Keratinocyte (primary cell): ENCODE measurements at places on chromosomes 3 and 15. TPM values are rescaled to one million over a fixed set of nuclear protein-coding genes. Genes with fewer than 3 reads are reported as not detected.

DNA sequence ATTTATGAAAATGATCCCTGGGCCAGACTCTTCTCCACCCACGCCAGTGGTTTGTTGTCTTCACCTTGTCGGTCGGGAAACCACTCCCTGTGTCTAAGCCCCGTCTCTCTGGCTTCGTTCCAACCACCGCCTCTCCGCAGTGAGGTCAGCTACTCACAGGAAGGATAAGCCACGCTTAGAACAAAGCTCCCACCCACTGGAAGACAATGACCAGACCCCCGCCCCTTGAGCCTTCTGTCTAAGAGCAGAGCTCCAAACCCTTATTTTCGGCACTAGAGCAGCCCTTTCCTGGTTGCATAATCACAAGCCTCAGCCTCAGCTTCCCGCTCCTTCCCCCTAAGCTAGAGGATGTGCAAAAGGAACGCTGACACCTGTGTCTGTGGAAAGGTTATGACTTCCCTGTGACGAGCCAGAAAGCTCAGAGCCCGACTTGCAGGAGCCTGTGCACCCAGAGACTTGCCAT lies 114.9 kb upstream of the MEF2A start:
- H3K4me1 ChIP-seq: peaks cover 34% of the 10 kb centered on the region
- H3K36me3 ChIP-seq: no peaks in the 10 kb centered on the region
- DNase-seq: no peak
- H3K4me3 ChIP-seq: no peak overlapping the region
- H3K27ac ChIP-seq: peak overlapping the region; percentile 13

- peak; percentile 38 for DNase-seq
- no peaks in the 10 kb centered on the region for H3K36me3 ChIP-seq
- no peaks in the 10 kb centered on the region for H3K27me3 ChIP-seq
- peaks cover 4% of the 10 kb centered on the region for H3K4me1 ChIP-seq
Measured at GRCh38 chr3:25594007-25594502, 70.7 kb downstream of the TOP2B start.

DNA sequence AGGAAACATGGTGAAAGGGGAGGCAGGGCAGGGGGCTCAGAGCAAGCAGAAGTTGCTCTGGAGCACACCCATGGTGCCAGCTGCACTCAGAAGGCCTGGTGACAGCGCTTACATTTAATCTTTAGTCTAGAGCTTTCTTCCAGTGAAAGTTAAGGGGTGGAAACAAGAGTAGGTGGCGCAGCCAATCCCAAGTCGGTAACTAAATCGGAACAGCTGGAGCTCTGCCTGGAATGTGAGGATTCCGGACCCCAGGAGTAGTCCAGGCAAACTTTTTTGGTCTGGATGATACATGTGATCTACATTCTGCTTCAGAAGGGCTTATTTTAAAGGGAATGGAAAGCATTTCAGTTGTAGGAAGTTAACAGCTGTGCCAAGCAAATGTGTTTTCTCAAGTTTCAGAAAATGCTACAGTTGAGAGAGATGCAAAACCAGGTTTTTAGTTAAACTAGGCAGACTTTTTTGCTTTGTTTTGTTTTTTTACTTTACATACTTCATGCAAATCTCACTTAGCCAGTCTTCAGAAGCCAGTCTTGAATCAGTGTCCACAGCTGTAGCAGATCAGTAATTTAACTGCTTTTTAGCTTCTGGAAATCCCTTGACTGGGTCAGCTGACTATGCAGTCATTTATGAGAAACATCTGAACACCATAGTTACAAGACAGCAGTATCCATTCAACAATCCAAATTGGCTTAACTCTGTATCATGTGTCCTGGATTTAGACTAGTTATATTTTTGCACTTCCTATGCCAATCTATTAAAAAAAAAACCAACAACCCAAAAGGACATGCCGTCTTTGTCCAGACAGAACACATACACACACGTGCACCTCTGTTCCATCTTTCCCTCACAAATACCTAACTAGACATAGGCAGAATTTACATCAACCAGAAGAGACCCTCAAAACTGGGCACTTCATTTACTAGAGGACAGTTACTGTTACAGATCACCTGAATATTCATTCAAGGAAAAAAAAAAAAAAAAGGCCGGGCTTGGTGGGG lies 33.2 kb downstream of the ZNF106 start:
- no peak overlapping the region for H3K4me3 ChIP-seq
- peaks cover 10% of the 10 kb centered on the region for H3K4me1 ChIP-seq
- H3K27me3 ChIP-seq: no peaks in the 10 kb centered on the region
- H3K27ac ChIP-seq: peak overlapping the region; percentile 31
- no peaks in the 10 kb centered on the region for H3K36me3 ChIP-seq

DNA sequence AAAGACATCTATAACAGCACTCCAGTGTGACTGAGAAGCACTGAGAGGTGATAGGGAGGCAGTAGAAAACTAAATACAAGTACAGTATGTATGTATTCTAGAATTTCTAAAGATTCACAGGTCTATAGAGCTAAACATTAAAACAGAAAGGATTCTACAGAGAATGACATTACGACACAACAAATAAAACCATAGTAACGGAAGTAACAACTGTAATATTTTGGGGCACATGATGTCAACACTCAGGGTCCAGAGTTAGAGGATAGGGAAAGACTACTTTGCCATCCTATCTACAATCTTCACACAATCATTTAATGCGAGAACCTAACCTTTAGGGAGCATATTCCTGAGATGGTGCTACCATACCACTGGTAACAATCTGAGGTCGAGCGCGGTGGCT lies 13.6 kb downstream of the UBXN7 start:
- H3K27ac ChIP-seq: no peak overlapping the region
- no peaks in the 10 kb centered on the region for H3K36me3 ChIP-seq
- no peaks in the 10 kb centered on the region for H3K4me1 ChIP-seq
- H3K27me3 ChIP-seq: no peaks in the 10 kb centered on the region
- no peak overlapping the region for H3K4me3 ChIP-seq

DNA sequence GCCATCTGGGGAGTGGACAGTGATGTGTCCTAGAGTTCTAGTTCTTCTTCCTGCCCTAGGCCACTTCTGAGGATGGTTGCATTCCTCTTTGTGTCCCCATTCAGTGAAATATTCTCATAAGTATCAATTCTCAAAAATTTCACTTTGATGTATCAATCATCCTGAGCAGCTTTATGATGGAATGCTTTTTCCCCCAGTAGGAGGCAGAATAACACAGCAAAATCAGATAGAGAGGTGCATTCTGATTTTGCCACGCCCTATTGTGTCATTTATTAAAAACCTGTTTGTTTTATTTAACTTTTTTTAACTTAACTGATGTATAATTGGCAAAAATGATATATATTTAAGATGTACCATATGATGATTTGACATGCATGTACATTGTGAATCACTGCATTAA lies 656.0 kb upstream of the GRM7 start:
- H3K27me3 ChIP-seq: no peaks in the 10 kb centered on the region
- no peaks in the 10 kb centered on the region for H3K4me1 ChIP-seq
- no peak for DNase-seq
- no peak overlapping the region for H3K4me3 ChIP-seq
- no peak overlapping the region for H3K27ac ChIP-seq

- no peak for DNase-seq
- no peak overlapping the region for H3K4me3 ChIP-seq
- H3K36me3 ChIP-seq: no peaks in the 10 kb centered on the region
- no peak overlapping the region for H3K27ac ChIP-seq
Measured at GRCh38 chr15:25734680-25735355, 128.3 kb downstream of the ATP10A start.

DNA sequence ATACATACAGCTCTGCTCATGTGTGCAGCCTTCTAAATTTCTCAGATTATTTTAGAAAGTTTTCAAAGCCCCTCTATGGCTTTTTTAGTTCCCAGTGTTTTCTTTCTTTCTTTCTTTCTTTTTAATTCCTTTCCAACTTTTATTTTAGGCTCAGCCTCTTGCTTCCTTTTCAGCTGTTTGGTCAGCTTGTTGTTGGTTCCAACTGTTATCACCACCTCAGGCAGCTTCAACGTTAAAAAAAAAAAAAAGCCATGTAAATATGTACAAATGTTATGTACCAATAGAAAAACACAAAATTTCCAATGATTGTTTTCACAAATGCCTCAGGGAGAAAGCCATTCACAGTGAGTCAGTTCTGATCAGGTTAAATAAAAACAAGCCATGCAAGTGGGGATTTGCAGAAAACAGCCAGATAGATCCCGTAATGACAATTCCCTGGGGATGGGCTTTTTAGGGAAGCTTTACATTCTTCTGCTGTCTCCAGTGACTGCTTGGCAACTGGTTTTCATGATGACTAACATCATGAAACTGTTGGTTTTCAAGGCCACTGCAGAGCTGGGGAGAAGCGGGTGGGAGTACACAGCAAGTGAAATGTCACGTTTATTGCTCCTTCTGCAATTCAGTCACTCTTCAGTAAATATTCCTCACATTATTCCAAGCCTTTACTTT lies 908.4 kb downstream of the EPHA3 start:
- no peaks in the 10 kb centered on the region for H3K27me3 ChIP-seq
- no peaks in the 10 kb centered on the region for H3K4me1 ChIP-seq

DNA sequence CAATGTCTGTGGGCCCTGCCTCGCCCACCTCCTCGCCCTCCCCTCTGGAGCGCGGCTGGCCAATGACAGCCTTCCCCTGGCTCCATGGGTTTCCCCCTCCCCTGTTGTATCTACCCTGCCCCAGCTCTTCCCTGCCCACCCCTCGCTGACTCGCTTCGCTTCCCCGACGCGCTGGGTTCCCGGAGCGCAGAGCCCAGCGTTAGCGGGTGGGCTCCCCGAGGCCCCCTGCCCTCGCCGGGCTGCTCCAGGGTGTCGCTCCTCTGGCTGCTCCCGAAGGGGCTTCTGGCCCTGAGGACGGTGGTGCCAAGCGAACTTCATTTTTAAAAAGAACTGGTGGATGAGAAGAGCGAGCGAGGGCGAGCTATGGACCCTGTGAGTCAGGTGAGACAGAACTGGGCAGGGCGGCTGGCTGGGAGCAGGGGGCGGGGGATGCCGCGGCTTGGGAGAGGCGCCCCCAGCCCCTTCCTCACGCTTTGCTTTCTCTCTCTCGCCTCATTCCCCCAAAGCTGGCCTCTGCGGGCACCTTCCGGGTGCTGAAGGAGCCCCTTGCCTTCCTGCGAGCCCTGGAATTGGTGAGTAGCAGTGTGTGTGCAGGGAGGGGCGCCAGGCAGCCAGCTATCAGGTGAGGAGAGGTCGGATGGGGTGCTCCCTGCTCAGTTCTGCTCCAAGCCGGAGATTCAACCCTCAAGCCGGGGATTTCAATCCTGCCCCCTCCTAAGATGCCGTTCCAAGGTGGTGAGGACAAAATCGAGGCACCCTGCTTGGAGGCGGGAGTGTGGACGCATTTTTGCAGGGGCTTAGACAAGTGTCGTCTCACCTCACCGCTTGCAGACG lies at the start of gene SYNPR:
TSS of gene SYNPR (plus strand) at position 138 of the 834 bp plus-strand sequence.
- peaks cover 25% of the 10 kb centered on the region for H3K27me3 ChIP-seq
- no peak within 1 kb of the TSS for H3K4me3 ChIP-seq
- no peak within 1 kb of the TSS for H3K27ac ChIP-seq
- no peaks in the 10 kb centered on the region for H3K4me1 ChIP-seq
- H3K36me3 ChIP-seq: no peaks in the 10 kb centered on the region

DNA sequence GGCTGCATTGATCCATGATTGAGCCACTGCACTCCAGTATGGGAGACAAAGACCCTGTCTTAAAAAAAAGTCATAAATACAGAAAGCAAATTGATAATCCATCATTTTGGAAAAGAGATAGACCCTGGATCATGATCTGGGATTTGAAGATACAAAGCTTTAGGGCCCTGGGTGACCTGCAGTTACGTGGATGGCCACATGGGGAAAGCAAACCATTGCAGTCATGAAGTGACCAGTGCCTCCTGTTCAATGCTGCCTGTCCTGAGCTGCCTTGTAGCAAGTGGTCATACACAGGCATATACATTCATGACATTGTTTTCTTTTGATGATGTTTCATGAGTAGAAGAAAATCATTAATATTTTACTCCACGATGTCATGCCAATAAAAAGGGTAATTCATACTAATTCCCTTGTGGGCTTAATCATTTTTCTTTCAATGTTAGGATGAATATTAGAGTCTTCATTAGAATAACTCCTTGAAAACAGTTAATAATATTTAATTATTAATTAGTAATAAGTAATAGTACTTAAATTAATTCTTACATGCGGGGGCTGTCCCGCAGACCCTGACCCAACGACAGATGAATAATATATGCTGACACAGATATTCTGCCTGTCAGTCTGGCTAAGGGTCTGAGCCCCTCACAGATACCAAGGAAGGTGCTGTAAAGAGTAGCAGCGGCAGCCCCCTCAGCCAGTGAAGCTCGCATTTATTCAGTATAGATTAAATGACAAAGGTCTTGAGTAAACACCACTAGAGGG lies 109.0 kb upstream of the UNC13C start:
- DNase-seq: no peak
- H3K4me1 ChIP-seq: no peaks in the 10 kb centered on the region
- H3K36me3 ChIP-seq: no peaks in the 10 kb centered on the region
- no peak overlapping the region for H3K4me3 ChIP-seq

- no peak for DNase-seq
- H3K4me3 ChIP-seq: no peak overlapping the region
- no peaks in the 10 kb centered on the region for H3K27me3 ChIP-seq
- no peak overlapping the region for H3K27ac ChIP-seq
- H3K36me3 ChIP-seq: no peaks in the 10 kb centered on the region
- H3K4me1 ChIP-seq: no peaks in the 10 kb centered on the region
Measured at GRCh38 chr3:4355401-4356219, 52.4 kb downstream of the SETMAR start.

The CP gene
- polyA plus RNA-seq: 0.03 TPM in 1 of 3 replicates, not detected in the others

DNA sequence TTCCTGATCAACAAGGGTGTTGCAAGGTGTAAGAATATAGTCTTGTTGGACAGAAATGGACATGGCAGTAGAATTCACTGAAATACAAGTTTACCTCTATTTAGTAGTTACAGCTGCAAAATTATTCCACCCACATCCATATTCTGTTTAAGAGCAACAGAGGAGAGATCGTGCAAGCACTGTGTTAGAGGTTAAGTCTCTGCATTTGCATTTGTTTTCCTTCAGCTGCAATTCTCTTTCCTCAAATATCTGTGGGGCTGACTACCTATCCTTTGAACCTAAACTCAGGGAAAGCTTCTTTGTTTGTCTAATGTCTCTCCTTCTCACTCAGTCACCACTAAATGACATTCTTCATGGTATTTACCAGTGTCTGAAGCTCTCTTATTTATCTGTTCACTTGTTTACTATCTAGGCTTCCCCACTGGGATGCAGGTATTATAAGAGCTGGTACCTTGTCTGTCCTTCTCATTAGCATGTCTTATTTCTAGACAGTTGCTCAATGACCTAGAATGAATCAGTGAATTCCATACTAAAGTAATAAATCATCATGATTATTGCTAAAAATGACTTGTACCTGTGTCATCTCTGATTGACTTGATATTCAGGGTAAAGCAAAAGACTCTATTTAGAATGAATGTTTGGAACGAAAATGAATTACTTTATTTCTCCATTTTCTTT lies 175.3 kb upstream of the FEZF2 start:
- no peak overlapping the region for H3K4me3 ChIP-seq
- no peak for DNase-seq
- no peak overlapping the region for H3K27ac ChIP-seq
- H3K27me3 ChIP-seq: peaks cover 9% of the 10 kb centered on the region
- no peaks in the 10 kb centered on the region for H3K36me3 ChIP-seq

The PARL gene
- 52.2 to 68.9 TPM (median 61.4 TPM) in 3 replicates for polyA plus RNA-seq
